ENCODE measurements at places on chromosomes 6 and 20.

- no peak for DNase-seq
Measured at GRCh38 chr6:72769459-72770125, 147.7 kb downstream of the KCNQ5 start.

GRCh38 chr6:155521719-155522118 lies 66.1 kb upstream of the NOX3 start:
- no peak for DNase-seq

DNA sequence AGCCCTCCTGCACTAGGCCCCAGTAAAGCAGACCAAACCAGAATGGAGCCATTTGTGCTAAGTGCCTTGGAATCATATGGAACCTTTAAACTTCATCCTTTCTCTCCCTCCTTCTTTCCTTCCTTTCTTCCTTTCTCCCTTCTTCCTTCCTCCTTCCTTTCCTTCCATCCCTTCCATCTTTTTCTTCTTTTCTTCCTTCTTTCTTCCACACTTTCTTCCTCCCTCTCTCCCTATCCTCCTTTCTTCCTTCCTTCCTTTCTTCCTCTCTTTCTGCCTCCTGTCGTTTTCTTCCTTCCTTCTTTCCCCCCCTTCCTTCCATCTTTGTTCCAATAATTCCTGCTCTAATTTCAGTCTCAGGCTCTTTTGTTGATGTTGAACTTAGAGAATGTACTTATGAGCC lies 11.2 kb upstream of the SFT2D1 start:
- DNase-seq = no peak

DNA sequence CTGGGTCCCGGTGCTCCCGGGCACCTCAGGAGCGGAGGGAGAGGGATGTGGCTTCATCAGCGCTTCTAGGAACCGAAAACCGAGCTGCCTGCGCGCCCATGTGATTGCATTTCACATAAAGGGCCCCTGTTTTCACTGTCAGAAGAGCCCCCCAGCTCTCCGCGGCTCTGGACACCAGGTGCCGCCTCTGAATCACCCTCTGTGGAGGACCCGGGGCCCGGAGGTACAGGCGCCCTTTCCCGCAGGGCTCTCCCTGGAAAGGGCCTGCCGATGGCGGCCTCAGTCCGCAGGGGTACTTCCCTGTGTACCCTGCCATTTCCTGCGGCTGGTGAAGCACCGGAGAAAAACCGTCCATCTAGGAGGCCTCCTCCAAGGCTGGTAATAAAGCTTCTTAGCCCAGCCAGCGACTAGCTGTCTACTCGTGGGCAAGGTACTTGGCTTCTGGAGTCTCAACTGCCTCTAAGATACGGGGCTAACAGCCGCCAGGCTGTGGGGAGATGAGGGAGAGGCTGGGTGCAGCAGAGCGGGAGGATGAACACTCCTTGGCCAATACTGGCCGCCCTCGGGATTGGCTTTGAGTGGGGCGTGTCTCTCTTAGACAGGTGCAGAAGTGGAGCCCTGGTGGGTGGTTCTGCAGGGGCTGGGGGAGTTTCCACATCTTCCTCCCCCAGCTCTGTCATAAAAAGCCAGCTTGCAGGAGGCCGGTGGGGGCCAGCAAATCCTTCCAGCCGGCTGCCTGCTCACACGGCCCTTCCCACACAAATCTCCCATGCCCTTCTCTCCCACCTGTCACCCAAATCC lies 1.6 kb downstream of the PPP1R16B start:
- DNase-seq = no peak

GRCh38 chr6:42390228-42390934 lies 61.3 kb downstream of the TRERF1 start:
- DNase-seq = no peak

- DNase-seq = no peak
Measured at GRCh38 chr6:158050955-158051354, 69.3 kb downstream of the SYNJ2 start.

DNA sequence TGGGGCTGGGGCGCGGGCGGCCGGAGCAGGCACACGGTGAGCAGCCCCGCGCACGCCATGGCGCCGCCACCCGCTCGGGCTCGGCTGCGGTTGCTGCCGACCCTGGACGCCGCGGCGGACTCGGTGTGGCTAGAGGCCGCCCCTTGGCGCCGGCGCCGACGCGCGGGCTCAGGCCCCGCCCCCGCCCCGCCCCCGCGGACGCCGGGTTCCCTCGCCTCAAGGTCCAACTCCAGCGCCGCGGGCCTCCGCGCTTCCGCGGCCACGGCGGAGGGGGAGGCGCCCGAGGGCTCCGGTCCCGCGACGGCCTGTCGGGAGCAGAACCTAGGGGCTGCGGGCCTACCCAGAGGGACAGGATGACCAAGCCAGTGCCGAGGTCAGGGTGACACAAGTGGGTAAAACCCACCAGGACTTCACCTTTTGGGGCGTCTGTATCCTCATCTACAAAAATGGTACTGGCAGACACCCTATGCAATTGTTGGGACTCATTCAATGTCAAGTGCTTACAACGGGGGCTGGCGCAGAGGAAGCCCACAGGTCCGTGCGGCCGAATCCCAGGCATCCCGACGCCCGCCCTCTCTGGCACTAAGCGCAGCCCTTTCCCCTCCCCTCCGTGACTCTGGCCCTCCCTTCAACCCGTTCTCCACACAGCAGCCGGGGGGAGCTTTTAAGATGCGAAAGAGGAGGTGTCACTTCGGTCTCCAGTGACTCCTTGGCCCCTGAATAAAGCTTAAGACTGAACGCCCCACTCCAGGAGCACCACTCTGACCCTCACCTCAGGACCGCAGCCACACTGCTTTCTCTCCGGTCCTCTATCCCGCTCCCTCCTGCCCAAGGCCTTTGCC lies at the start of gene NECAB3:
Gene NECAB3, minus strand, starts transcription at position 135 of the 842 bp plus-strand sequence. Its CDS starts 76 bp downstream, at position 59.
- peak; percentile 58 for DNase-seq

DNA sequence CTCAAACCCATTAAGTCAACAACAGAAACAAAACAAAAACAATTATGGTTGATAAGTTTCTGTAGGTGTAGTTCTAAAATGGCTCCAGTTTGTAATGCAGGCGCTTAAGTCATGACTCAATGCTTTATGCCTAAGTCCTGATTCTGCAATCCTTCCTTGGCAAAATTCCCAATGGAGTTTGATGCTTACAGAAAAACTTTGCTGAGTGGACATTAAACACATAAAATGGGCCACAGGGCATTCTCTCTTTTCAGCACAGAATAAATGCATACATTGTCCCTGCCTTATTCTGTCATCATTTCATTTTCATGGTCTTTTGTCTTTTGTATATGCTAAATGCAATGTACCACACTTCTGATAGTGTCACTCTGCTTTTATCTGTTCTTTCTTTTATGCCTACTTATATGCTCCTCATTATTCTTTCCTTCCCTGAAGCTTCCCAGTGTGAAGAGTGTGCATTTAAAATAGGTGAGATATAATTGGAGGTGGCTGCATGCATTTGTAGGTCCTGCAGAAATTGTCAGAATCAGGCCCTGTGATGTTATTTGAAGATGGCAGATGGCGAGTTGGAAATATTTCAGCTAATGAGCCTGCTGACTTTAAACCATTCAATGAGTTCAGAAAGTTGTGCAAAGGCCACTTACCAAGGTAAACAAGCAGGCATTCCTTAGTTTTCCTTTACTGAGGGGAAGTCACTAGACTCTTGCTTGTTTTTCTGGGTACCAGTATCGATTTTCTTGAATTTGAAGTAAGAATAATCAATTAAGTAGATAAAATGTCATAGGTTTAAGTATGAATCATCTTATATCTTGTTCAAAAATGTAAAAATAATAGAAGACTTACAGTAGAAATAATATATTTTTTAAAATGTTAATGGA lies 313.1 kb downstream of the TRDN start:
- DNase-seq = no peak

DNA sequence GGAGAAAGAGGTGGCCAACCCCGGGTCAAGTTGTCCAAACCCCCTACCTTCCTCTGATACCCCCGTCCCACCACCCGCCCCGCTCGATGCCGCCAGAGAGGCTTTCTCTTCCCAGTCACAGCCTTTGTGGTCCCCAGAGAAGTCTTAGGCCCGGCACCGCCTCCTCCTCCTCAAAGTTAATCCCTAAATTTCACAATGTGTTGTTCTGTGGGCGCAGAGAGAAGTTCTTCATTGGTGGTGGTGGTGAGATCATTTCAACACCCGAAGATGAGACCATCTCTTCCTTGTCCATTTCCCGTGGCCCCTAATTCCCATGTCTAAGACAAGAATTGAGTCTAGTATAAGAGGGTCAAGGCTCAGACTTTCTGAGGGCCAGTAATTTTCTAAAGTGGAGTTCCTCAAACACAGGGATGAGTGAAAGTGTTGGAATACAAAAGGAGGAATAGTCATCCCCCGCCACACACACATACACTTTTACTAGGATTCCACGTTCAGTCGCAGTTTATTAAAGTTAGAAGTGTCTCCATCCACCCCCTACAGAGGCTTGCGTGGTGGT lies 10.4 kb downstream of the TRIM31 start:
- peak; percentile 87 for DNase-seq

DNA sequence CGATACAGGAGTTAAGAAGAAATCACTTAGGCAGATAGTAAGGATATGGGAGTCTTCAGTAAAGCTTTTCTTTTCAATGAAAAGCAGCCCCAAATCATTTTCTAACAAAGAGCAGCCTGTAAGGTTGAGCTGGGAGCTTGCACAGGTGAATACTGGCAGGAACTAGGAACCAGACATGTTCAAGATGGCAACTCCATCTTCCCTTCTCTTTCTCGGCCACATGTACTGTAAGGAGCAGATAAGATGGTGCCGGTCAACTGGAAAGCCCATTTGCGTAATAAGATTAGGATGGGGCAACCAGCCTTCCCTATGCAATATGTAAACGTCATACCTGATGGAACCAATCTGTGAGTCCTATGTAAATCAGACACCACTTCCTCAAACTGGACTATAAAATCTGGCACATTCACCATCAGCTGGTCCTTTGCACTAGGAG lies 46.2 kb upstream of the RNGTT start:
- DNase-seq = peak; percentile 90

DNA sequence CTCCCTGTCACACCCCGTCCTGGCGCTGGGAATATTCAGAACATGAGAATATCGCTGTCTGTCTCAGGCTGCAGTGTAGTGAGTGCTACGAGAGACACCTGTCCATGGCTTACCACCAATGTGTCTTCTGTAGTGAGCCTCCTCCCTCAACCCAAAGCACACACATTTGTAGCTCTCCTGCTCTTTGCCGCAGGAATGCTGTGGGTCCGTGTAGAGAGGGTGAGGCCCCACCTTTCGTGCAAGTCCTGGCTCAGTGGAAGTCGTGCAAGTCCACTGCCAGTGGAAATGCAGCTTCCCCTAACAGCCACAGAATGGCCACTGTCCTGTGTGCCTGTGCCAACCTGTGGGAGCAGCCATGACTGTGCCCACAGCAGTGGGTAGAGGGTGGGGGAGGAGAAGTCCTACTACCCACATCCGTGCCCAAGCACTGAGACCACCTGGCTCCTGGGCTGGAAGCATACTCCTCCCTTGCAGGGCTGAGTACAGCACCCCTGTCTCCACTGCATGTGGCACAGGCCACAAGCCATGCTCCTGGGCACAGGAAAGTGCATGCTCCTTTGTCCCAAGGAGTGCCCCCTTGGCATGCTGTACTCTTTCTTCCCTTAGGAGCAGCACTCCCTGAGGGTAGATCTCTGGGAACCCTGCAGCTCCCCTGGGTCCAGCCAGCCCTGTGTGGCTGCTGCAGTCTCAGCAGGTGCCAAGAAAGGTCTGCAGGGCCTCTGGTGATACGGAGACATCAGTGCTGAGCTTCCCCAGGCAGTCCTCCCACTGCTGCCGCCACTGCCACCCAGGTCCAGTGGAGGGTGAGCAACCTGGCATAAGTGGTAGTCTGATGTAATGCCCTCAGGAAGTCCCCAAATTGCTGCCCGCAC lies 28.0 kb downstream of the IGF2R start:
- DNase-seq = no peak

- no peak for DNase-seq
Measured at GRCh38 chr6:2656460-2657079, 94.2 kb downstream of the MYLK4 start.

DNA sequence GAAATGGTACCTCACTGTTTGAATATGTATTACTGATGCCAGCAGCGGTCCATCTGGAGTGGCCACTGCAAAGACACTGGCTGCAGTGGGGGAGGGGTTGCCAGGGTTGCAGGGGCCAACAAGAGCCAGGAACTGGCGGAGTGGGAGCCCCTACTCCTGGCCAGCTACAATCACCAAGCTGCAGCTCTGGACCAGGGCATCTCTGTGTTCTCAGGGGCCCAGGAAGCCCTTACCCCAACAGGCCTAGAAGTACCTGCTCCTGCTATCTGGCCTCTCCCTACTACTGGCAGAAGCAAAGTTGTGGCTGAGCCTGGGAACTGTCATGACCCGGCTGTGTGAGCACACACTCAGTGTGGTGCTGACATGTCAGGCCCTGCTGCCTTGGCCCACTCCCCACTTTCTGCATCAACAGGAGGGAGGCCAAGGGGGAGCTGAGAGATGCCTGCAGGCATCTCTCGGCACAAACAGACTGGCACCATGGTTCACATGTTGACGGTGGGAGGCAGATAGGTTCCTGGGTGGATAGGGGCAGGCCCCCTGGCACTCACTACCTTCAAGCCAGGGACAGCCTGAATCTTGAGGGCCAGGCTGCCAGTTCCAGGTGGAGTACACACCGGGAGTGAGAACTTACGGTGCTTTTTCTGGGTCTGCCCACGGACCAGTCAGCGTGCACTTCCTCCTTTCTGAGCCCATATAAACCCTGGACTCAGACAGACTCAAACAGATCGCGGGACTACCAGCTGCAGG lies 1188.0 kb downstream of the GRIK2 start:
- DNase-seq = no peak

- DNase-seq = no peak
Measured at GRCh38 chr6:118320652-118321051, 227.4 kb upstream of the PLN start.

- no peak for DNase-seq
Measured at GRCh38 chr6:166998256-166999144, 697 bp upstream of the CEP43 start.

DNA sequence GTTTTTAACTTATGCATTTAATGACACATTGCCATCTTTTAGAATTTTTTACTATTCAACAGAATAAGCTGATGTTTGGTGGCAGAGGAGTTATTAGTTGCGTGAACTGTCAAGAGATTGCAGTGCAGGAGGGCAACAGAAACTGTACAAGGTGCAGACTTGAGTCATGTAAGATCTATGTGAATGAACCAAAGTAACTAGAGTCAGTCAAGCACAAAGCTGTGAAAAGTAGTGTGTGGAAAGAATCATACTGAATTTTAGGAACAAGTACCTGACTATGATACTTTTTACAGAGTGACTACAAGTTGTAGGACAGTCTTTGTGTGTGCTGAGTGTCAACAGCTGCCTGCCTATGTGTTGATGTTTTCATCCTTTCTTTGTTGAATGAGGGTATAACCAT lies 2.7 kb upstream of the C6orf163 start:
- no peak for DNase-seq

DNA sequence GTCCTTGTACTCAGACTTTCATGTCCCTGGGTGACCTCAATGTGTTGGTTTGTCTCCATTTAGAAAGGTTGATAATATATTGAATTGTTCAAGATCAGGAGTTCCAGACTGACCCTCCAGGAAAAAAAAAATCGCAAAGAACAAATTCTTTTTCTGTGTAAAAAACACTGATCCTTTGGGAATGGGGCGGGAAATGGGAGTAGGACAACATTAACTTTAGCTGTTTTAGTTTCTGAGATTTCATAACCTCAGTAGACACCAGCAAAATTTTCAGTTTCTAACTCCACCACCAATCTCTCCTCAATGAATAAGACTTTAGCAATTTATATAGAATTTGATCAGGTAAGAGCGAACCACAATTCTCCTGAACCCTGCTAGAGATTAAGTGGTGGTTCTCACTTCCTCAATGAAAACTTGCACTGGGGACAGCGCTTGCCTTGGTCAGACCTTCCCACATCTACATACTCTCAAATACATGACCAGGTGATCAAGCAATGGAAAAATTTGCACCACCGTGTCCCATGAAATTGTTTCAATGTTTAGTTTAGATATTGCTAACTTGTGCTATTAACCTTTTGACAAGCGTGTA lies 231.2 kb upstream of the PLN start:
- DNase-seq = no peak

Data from inflammatory macrophage (primary cell).